ENCODE measurements at places on chromosomes 1 and 21.

DNA sequence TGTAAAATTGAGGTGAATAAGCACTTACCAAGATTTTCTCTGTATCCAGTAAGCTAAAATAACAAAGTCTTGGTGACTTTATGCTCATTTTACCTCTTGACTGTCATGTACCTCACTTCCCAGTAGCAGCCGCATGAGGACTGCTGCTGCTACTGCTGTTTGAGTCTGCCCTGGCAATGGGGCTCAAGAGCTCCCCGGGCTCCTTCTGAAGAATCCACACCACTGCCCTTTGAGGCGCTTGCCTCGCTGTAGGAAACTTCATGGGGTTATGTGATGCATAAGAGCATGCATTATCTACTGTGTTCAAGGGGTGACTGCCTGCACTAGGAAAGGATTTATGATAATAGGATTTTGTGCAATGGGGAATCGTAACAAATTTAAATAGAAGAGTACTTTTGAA, 113.5 kb downstream of the NTNG1 start:
- DNase-seq, result no peak

- peak; percentile 96 for DNase-seq
Measured at GRCh38 chr1:25819491-25820246, at the start of gene MTFR1L. TSS of gene MTFR1L (plus strand) at chr1:25819954. CDS start at chr1:25823105, 3,151 bp downstream.

GRCh38 chr1:90400131-90400530, 317.0 kb downstream of the BARHL2 start:
- no peak for DNase-seq

DNA sequence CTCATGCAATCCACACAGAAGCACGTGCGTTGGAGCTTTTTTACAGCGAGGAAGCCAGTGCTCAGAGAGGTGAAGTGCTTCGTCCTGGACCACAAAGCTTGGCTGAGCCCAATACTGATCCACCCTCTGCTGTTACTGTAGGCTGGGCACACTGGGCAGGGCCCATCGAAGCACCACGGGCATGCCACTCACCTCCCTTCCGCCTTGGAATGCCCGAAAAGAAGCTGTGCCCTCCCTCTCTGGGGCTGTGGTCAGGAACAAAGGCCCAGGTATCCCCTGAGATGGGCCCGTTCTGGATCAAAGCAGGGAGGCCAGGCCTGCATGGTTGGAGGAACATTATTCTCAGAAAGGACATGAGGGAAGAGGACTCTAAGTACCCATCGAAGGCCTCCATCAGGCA, 206.7 kb upstream of the C1orf174 start:
- DNase-seq, result peak; percentile 53

- peak; percentile 90 for DNase-seq
Measured at GRCh38 chr1:24555591-24556413, at the start of gene NCMAP. TSS of gene NCMAP (plus strand) at chr1:24556087. CDS start at chr1:24595431, 39,344 bp downstream.

GRCh38 chr1:182446033-182446669, 3.8 kb upstream of the RGSL1 start:
- DNase-seq, result no peak

GRCh38 chr21:43865540-43866259, 677 bp downstream of the AGPAT3 start:
- peak; percentile 83 for DNase-seq

- no peak for DNase-seq
Measured at GRCh38 chr1:44819196-44819607, 10.9 kb downstream of the BTBD19 start.

All from upper lobe of right lung (tissue), 1 donor.